ENCODE measurements at places on chromosomes 11 and 22.
A peak's percentile ranks its signal among the peaks of the same experiment; 100 is the strongest.

- no peak for DNase-seq
Observed at GRCh38 chr11:70079691-70080090, 1.6 kb downstream of the ANO1 start.

- peak; percentile 91 for DNase-seq
Observed at GRCh38 chr11:47415949-47416472, 7.6 kb downstream of the SLC39A13 start.

GRCh38 chr11:79110321-79110720 is 330.5 kb downstream of the TENM4 start:
- no peak for DNase-seq

DNA sequence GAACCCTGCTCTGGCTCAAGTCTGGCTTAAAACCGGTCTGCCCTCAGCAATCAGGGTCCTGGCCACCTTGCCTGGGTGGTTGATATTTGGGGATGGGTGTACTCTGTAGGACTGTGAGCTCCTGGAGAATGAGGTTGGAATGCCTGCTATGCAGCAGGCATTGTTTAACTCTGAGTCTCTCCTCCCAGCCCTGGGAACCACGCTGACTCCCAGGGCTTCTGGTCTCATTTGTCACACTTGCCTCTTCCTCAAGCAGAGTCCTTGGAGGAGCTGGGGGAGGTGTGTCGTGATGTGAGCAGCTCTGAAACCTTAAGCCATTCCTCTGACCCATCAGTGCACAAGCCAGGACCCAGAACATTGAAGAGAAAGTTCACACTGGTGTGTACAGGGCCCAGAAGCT is 340.1 kb downstream of the MN1 start:
- peak; percentile 53 for DNase-seq

DNA sequence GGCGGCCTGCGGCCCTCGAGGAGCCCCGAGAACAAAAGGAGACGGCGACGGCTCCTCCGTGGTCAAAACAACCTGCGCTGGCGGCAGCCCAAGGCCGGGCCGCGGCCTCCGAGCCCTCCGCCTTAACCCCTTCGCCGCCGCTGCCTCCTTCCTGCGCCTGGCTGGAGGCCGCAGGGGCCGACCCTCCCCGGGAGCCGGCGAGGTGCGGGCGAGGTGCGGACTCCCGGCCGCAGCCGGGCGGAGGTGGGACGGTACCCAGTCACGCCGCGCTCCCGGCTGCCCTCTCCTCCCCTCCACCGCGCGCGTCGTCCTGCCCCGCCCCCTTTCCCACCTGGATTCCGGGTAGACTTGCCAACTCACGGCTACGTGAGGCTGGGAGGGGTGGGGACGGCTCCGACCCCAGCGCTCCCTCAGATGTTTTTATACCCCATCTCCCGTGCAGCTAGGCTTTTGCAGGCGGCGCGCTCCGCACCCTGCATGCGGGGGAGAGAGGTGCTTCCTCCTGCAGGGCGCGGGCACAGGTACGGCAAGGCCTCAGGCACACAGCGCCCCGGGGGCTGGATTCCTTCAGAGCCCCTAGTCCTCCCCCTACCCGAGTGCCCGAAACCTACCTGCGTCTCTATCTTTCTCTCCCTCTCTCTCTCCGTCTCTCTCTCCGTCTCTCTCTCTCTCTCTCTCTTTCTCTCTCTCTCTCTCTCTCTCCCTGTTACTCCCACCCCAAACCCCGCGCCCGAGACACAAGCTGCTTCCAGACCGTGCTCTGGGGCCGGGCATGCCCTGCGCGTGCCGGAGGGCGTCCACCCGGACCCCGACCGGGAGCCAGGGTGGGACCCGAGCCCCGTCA is 2.0 kb downstream of the PDGFB start:
- DNase-seq = no peak

DNA sequence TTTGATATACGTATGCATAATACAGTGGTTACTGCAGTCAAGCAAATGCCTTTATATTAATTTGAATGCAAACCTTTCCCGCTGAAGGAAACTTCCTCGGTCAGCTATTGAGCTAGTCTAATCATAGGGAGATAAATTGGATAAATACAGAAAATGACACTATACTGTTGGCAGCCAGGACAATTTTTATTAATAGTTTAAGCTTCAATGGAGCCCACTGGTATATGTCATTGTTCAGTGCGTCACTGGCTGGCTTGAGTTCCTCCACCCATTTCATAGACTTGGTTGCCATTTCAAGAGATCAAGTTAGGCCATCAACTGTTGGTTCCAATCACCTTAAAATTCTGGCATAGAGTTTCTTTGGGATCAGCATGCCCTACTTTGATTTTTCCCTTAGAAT is 32.5 kb upstream of the DNAJB7 start:
- no peak for DNase-seq

DNA sequence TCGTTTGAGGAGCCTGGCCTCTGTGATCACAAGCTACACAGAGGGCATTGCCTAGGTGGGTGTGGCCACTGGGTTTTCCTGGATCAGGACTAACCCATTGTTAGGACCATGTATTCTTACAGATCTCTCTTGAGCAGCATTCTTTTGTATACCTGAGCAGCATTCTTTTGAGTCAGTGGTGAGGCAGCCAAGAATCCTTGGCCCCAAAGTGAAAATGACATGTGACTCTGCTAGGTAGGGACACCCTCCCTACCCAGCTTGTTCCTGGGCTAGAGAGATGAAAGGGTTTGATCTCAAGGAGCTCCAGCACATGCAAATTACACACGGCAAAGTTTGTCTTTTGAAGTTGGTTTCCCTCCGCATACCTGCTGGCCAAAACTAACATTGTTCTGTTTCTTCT is 55.0 kb upstream of the HORMAD2 start:
- no peak for DNase-seq

DNA sequence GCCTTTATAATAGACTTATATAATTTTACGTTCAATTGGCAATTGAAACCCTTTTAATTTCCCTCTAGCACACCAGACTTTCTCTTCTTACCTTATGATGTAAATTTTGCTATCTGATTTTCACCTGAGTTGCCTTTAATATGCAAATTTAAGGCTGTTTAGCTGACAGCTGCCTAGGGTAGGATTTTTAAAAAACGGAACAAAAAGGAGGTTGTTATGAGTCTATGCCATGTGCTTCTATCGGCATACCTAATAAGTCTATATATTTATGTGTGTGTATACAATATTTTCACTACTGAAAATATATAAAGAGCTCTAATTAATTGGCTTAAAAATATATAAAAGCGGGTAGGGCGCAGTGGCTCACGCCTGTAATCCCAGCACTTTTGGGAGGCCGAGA is 11.8 kb upstream of the SELENOH start:
- DNase-seq = no peak

GRCh38 chr11:100863080-100863581 is 176.0 kb downstream of the ARHGAP42 start:
- DNase-seq = no peak

DNA sequence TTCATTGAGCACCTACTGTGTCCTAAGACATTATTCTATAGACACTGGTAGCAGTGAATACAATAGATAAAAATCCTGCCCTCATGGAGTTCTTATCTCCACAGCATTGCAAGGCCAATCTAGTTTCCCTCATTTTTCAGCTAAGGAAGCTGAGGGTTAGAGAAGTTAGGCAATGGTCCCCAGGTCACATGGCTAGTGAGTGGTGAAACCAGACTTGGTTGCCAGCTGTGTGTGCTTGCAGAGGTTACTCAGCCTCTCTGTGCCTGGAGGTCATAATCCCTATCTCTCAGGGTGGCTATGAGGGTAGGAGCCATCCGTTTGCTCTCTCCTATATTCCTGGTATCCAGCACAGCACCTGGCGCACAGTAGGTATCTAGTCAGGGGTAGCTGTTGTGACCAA is 147.7 kb upstream of the SEZ6L start:
- DNase-seq = no peak

- peak; percentile 63 for DNase-seq
Observed at GRCh38 chr11:71927820-71928736, at the start of gene XNDC1N. Gene XNDC1N (minus strand): TSS chr11:71928594. CDS start chr11:71923353, 5,241 bp downstream.

GRCh38 chr22:46730568-46731245 is 7.3 kb downstream of the CERK start:
- DNase-seq = no peak

- peak; percentile 67 for DNase-seq
Observed at GRCh38 chr11:129992161-129992944, 10.3 kb downstream of the PRDM10 start.

- no peak for DNase-seq
Observed at GRCh38 chr22:46256358-46256958, 6.4 kb upstream of the CDPF1 start.

DNA sequence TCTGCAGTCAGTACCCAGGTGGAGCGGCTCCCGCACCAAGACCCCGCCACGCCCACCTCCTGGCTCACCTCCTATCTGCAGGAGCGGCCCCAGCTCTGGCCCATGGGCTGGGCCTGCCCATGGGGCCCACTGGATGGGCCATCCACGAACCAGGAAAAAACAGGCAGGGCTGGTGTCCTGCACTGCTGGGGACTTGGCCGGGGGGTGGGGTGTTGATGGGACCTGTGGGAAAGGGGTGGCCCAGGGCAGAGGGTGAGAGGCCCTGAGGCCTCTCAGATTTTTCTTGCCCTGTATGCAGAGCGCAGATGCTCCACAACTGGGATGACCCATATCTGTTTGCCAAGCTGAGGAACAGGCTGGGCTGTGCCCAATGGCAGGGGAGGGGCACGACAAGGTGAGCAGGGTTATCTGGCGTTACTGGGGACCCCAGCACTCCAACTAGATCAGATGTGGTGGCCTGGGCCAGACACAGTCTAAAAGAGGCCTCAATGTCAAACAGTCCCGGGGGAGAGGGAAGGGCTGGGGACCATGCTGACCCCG is 2.7 kb upstream of the PIM3 start:
- DNase-seq = no peak

DNA sequence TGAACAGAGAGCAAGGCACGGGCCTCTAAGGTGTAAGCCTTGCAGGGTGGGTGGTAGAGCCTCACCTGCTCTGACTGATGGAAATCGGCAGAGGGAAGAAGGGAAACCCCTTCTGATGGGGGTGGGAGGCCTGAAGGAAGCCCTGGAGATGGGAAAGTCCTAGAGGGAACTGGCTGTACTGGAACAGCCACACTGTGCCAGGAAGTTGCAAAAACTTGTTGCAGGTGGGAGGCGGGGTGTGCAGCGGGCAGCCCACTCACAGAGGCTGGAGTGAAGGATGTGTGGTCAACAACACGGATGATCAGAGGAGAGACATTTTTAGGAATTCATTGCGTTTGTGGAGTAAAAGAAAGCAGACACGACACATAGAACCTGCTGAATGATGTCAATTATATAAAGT is 91.3 kb downstream of the ZC3H12C start:
- DNase-seq = no peak

GRCh38 chr11:76763573-76764346 is 19.4 kb upstream of the TSKU start:
- DNase-seq = no peak

- DNase-seq = no peak
Observed at GRCh38 chr22:39900306-39901227, at the start of gene GRAP2. Gene GRAP2 (plus strand): TSS chr22:39901084. CDS start chr22:39947107, 46,023 bp downstream.

DNA sequence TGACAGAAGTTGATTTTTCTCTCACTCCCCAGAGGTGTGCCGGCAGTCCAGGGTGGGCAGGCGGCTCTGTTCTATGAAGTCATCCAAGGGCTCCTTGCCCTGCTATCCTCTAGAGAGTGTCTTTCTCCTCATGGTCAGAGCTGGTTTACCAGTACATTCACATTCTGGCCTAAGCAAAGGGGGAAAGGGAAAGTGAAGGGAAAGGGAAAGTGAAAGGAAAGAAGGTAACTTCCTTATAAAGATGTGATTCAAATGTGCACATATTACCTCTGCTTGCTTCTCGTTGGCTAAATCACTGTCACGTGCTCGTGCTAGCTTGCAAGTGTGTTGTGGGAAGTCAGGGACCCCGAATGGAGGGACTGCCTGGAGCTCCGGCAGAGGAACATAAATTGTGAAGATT is 2.9 kb upstream of the HTATIP2 start:
- no peak for DNase-seq

DNA sequence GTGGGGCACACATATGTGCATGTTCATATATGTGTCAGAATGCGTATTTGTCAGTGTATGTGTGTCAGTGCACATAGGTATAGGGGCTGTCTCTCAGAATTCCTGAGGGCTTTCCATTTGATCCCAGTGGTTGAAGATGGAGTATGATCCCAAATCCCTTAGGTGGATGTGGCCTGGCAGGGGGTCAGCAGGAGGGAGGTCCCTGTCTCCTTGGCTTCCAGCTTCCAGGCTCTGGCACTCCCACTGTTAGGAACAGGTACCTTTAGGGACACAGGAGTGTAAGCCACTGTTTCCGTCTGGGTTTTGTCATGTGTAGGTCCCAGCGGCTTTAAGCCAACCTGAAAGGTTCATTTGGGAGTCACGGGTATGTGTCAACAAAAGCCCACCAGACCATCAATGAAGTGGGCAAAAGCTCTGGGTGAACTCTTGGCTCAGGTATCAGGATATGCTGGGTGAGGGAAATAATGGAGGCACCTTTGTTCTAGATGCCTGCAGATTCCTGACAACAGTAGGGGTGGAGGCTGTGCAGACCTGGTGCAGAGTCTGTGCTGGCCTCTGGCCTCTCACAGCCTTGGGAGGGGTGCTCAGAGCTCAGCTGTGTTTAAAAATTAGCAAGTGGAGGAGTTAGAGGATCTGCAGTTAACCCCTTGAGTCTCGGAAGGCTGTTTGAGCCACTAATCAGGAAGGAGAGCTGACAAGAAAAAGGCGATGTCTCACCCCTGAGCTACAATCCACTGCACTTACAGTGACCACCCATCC is 9.0 kb downstream of the KCNQ1OT1 start:
- DNase-seq = no peak

GRCh38 chr22:42436404-42436803 is 4.2 kb upstream of the NFAM1 start:
- no peak for DNase-seq

- DNase-seq = no peak
Observed at GRCh38 chr11:126133901-126134300, 71.2 kb upstream of the CDON start.

DNA sequence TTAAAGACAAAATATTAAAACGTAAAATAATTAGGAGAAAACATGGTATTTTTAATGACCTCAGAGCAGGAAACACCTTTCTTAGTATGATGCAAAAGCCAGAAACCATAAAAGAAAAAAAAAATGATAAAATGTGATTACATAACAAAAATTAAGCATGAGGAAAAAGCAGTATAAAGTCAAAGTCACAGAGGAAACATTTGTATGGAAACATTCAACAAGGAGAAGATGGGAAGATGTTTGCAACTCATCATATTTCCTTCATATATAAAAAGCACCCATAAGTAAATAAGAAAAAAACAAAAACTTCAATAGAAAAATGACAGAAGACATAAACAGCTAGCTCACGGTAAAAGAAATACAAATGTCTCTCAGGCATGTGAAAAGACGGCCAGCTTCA is 17.3 kb downstream of the SHISAL1 start:
- DNase-seq = no peak

- no peak for DNase-seq
Observed at GRCh38 chr11:129023968-129024676, 81.5 kb upstream of the TP53AIP1 start.
